ENCODE measurements at places on chromosomes 1 and 21.

- no peak for DNase-seq
Measured at GRCh38 chr1:114454539-114454938, 56.5 kb downstream of the TRIM33 start.

- no peak for DNase-seq
Measured at GRCh38 chr1:208126108-208126507, 118.1 kb downstream of the PLXNA2 start.

- DNase-seq, result no peak
Measured at GRCh38 chr21:38729291-38729690, 76.4 kb upstream of the ETS2 start.

DNA sequence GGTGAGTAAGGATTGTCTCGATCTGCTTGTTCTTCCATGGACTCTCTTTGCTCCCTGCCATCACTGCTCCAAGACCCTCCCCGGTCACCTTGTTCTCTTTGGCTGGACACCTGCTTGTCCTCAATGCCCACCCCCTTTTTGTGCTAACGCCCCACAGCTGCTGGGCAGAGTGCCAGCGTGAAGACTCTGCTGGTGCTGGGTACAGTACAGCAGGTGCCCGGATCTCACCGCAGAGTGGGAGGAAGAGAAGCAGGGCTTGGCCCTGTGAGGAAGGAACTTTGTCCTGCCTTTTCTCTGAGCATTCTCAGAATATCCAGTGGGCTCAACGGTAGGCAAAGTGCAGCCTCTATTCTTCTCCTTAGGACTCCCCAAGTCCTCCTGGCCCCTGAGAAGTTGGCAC, 90.1 kb downstream of the PLXNA2 start:
- DNase-seq, result no peak

DNA sequence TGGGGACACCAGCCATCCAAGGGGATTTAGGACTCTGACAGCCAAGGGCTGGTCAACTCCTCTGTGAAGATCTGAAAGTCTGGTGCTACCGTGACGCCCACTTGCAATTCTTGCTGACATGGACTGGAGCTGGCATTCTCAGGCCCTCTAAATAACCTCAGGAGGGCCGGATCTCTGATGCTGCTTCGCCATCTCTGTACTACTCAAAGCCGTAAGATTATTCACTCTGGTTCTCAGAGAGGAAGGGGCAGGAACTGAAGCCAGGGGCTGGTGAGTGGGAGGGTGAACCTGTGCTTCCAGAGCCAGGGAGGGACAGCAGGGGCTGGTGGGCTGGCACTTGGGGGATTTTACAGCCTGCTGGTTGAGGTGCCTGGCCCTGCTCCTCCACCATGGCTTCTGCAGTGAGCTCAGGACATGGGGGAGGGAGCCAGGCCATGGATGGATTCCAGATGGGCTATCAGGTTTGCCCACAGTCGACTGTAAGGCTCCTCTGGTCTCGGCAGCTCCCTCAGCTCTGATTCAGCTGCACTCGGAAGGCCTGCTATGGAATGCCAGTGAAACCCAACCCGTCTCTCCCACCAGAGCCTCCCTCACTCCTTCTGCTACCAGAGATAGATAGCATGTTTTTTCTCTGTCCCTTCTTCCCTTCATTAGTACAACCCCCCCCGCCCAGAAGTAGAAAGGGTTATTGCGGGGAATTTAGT, 84.5 kb downstream of the PLXNA2 start:
- no peak for DNase-seq

DNA sequence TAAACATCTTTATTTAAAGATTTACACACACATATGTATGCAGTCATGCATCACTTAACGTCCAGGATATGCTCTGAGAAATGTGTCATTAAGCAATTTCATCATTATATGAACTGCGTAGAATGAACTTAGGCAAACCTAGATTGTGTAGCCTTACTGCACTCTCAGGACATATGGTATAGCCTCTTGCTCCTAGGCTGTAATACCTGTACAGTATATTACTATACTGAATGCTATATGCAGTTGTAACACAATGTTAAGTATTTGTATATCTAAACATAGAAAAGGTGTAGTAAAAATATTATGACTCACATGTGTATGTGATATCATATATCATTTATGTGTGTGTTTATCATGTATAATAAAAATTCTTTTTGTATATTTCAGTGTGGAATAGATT, 73.2 kb upstream of the QSOX1 start:
- DNase-seq, result no peak

GRCh38 chr1:175870217-175870616, 126.8 kb upstream of the TNR start:
- DNase-seq, result no peak

DNA sequence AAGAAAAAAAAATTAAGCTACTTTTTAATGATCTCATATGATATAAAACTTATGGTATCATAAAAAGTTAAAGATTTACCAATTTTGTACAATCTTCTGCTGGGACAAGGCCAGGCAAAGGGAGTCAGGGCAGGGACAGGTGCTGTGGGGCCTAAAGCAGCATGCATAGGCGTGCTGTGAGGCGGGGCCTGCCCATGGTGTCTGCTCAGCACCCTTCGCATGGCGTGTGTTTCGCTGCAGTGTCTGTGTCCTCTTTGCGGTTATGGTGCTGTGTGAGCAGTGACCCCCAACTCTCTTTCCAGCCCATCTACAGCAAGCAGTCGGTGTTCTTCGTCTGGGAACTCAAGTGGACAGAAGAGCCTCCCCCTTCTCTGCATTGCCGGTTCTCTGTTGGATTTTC, 13.4 kb upstream of the PWP2 start:
- no peak for DNase-seq

DNA sequence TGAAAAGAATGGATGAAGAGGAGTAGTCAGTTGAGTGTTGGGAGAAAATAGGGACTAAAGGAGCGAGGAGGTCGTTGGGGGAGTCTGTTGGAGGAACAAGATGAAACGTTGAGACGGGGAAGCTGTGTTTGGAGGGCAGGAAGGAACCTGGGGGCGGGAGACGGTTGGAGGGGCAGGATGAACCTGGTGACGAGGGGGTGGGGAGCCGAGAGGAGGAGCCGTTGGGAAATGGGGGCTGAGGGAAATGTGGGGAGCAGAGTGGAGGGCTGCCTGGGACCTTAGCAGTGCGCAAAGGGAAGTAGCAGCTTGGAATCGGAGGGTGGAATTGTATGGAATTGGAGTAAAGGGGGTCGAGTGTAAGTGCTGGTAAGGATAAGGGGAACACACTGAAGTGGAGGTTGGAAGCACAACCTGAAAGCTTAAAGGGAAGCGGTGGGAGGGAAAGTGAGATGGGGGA, 630 bp downstream of the MTF2 start:
- DNase-seq, result no peak

- no peak for DNase-seq
Measured at GRCh38 chr1:17795081-17795809, 40.1 kb downstream of the ACTL8 start.

DNA sequence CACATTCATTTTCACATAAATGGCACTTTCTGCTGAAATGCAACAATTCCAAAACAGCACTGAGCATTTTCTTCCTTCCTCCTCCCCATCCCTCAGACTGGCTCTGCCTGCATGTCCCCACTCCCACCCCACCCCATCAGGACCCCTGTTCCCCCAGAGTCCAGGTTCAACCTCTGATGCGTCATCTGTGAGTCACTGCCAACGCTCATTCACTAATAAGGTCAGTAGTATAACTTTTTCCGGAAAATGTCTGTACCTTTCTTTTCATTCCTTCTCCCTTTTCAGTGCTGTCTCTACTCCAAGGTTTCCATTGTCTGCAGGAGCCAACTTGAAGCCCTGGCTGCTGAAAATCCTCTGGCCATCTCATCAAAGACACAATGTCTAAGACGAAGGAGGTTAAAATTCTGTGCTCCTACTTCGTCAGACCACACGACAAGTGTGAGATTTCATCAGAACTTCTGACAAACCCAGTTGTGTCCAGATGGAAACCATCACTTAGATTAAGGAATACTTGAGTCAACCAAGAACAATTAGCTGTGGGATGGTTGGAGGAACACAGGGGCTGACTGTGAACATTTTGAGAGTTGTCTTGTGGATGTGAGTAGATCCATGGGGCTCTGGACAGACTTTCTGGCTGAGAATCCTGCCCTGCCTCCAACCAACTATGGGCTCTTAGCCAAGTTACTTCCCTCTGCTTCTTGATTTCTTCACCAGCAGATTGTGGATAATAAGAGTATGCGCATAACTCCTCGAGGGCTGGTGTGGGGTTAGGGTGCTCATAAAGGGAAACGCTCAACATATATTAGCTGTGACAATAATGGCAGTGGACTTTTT, 35.6 kb upstream of the UTS2 start:
- no peak for DNase-seq

DNA sequence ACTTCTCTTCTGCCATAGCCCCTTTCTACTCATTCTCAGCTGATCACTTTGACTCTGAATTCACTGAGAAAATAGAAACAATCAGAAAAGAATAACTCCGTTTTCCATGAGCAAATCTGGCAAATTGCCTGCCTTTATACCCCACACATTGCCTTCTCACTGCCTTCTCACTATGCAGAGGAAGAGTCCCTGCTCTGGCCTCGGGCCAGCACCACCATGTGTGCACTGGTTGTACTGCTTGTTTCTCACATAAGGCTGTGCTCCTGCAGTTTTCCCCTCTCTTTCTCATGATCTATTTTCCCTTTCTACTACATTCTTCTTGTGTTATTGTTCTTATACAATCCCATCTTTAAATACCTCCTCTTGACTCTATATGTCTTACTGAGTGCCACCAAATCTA, 2.3 kb upstream of the HMGCS2 start:
- no peak for DNase-seq

- no peak for DNase-seq
Measured at GRCh38 chr1:93597709-93598108, 83.9 kb downstream of the BCAR3 start.

GRCh38 chr1:219810451-219810850, 117.9 kb downstream of the SLC30A10 start:
- no peak for DNase-seq

DNA sequence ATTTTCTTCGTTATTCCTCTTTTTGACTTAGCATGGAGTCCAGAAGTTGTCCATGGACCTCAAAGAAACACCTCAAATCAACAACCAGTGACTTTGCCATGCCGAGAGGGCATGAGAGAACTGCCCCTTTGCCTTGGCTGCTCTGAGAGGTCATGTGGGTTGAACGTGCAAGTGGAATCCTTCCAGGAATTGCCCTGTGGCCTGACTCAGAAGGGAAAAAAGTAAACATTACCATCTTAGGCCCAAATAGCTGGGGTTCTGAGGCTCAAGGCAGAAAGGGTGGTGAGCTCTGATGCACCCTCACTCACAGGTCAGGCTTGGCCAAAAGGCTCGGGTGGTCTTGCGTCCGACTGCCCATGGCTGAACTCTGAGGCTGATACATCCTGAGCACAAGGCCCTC, 15.1 kb downstream of the STUM start:
- no peak for DNase-seq

- DNase-seq, result no peak
Measured at GRCh38 chr1:63009421-63009820, 225.5 kb downstream of the ATG4C start.

DNA sequence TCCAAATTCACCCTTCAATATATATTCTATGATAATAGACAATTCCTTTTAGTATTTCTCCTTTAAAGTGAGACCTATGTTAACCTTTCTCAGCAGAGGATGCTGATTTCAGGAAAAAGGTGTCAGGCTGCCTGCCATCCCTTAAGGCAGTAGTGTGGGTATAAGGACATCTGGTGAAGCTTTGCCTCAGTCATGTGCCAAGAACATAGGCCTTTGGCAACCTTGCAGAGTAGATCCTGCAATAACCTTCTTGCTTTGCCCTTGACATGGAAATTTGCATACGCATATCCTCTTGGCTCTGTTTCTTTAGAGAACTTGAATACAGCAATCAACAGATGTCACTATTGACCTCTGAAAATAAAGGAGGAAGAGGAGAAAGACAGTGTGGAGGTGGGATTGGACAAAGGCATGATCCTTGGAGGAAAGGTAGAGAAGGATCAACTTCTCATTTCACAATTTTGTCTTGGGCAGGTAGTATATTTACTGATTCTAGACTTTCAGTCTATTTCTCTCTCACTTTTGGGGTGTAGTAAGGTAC, 21.1 kb upstream of the ZRANB2 start:
- DNase-seq, result no peak

DNA sequence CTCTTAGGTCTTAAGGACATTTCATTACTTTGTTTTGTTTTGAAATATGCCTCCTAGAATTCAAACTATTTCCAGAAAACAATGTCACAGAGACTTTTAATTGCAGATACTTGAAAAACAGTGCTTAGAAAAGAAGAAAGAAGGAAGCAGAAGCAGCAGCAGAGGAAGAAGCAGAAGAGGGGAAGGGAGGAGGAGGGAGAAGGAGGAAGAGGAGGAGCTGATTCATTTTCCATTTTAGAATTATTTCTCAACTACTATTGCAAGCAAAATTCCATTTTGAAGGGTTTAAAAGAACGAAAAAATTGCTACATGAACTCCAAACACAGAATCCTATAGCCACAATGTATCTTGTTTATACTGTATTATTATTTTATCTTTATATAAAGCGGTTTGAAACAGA, 13.9 kb downstream of the RC3H1 start:
- no peak for DNase-seq

- no peak for DNase-seq
Measured at GRCh38 chr1:77018761-77019160, 151.5 kb downstream of the ST6GALNAC5 start.

GRCh38 chr1:30034627-30035521, 688.5 kb downstream of the MATN1 start:
- no peak for DNase-seq

GRCh38 chr1:208528578-208529240, 284.5 kb upstream of the PLXNA2 start:
- DNase-seq, result no peak

GRCh38 chr1:48944811-48945210, 168.1 kb upstream of the BEND5 start:
- no peak for DNase-seq

DNA sequence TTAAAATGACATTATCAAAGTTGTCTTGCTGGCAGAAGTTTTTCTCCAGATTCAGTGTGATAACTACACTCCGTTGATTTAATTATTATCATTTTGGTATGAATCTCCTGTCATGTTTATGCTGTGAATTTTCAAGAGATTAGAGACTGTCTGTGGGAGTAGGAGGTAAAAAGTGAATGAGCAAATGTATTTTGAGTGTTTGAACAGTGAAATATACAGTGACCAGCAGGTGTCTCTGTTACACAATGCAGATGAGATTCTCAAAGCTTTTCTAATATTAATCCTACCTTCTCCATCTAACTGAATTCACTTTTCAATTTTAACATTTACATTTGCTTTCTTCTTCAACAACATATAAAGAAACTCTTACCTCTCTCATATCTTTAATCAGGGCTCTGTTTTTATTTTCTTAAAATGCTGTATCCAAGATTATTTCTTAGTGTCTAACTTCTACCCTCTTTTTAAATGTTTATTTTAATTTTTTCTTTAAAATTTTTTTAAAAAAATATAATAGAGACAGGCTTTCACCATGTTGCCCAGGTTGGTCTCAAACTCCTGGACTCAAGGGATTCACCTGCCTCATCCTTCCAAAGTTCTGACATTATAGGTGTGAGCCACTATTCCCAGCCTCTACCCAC, 20.9 kb upstream of the HSPA13 start:
- DNase-seq, result no peak

- no peak for DNase-seq
Measured at GRCh38 chr1:186179231-186179630, 195.8 kb downstream of the TPR start.

GRCh38 chr1:212664409-212665199, 35.0 kb downstream of the BATF3 start:
- DNase-seq, result no peak

- DNase-seq, result no peak
Measured at GRCh38 chr1:60936163-60936562, 146.2 kb upstream of the NFIA start.

All from activated CD8-positive, alpha-beta memory T cell treated with anti-CD3 and anti-CD28 coated beads for 1 hour (primary cell).